ENCODE measurements at places on chromosomes 6 and 20.

DNA sequence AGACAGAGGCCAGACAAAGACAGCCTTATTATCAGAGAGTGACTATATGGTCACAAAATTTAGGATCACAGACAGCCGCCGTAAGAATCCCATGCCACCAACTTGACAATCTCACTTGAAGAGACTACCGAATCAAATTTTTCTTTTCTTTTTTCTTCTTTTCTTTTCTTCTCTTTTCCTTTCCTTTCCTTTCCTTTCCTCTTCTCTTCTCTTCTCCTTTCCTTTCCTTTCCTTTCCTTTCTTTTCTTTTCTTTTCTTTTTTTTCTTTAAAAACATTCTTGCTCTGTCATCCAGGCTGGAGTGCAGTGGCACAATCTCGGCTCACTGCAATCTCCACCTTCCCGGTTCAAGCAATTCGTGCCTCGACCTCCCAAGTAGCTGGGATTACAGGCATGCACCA is 1.2 kb upstream of the EPPIN start:
- DNase-seq = no peak

GRCh38 chr6:143150281-143150680 is 89.6 kb downstream of the AIG1 start:
- DNase-seq = peak; percentile 41

DNA sequence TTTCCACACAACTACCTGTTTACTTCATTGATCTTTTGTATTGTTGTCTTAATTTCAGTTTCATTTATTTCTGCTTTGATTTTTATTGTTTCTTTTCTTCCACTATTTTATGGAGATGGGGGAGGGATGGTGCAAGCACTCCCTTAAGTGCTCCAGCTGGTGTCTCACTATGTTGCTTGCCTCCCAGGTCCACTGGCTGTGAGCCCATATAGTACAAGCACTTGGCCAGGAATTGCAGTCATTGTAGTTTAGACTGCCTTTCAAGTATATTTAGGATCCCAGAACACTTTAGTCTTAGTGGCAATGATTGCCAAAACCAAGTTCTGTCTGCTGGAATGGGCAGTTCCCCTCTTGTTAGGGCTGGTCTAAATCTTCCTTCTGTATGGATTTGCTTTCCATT is 34.9 kb upstream of the MAN1A1 start:
- no peak for DNase-seq

DNA sequence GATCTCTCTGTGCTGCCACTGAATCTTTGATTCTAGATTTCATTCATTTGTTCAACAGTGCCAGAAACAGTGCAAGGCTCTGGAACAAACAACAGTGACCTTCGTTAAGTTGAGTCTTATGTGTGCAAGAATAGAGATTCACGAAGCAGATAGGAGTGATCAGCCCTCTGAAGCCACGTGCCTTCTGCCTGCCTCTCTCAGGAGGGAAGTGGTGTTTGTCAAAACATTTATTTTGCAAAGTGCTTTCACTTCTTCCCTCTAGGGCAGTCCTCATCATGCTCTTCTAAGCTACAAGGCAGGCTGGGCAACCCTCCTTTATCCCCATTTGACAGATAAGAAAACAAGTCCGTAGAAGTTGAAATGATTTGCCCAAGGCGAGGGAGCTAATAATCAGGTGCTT is 204.3 kb downstream of the TFAP2C start:
- DNase-seq = no peak

- DNase-seq = no peak
These were observed 111.6 kb upstream of the MAN1A1 start for GRCh38 chr6:119461187-119461586.

DNA sequence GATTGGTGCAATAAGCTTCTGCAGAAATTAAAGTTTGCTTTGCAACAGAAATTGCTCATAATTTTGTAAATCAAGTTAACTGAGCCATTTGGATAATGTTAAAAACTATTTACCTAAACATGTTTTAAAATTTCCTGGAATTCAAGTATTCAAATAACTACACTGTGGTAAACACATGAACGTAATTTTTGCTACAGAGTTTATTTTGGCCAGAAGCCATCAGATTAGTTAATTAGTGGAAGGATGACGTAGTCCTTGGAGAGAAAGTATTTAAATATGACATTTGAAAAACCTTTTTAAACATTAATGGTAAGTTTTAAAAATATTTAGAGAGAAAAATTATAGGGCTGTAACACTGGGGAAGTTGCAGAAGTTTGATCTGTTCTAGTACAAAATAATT is 121.2 kb upstream of the UST start:
- no peak for DNase-seq

DNA sequence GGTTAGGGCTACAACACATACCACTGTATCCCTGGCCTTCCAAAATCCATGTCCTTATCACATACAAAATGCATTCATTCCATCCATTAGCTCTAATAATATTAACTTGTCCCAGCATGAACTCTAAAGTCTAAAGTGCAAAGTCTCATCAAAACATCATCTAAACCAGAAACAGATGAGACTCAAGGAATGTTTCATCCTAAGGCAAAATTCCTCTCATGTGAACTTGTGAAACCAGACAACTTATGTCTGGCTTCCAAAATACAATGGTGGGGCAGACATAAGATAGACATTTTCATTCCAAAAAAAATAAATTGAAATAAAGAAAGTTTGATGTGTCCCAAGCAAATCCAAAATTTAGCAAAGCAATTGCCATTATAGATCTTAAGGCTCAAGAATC is 257.4 kb downstream of the HTR1B start:
- peak; percentile 2 for DNase-seq

GRCh38 chr6:18904681-18905080 is 517.5 kb downstream of the RNF144B start:
- DNase-seq = no peak

DNA sequence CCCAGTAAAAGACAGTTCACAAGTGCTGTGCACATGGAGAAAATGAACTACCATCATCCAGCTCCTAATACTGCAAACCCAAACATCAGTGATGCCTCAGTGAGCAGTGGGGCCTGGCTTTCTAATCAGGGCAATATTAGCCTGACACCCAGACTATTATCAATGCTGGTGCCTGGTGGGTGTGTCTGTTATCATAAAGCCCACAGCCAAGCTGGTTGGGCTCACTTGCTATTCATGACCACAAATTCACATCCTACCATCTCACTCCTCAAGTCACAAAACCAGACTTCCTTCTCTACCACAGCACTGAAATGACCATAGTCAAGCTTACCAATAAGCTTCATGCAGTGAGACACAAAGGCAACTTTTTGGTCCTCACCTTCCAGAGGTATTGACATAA is 180.8 kb upstream of the PLN start:
- DNase-seq = no peak

GRCh38 chr6:166499350-166500163 is 86.9 kb downstream of the RAMACL start:
- DNase-seq = no peak

DNA sequence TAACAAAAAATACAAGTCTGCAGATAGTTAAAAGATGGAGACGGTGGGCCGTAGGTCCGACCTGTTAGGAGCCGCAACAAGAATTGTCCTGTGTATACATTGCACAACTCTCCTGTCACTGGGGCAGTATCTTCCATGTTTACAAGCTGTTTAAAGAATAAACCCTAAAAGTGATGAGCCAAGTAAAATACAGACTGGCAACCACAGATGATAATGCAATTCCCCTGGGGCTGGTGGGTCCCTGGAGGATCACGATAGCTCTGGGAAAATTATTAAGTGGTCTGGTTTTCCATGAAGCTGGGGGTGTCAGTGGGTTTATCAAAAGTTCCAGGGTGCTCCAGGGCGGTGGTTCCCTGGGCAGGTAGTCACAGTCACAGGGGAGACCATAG is 8.1 kb upstream of the FAM50B start:
- DNase-seq = peak; percentile 48

- DNase-seq = no peak
These were observed 39.2 kb downstream of the FAM50B start for GRCh38 chr6:3888153-3888957.

Data from fibroblast of skin of right biceps (primary cell).